ENCODE measurements at places on chromosomes 12 and 14.

GRCh38 chr12:22709292-22709691 lies 84.3 kb downstream of the ETNK1 start:
- peak; percentile 28 for DNase-seq

- peak; percentile 49 for DNase-seq
Observed at GRCh38 chr14:69685716-69686115, 74.3 kb downstream of the SUSD6 start.

GRCh38 chr14:55401751-55402150 lies 9.9 kb downstream of the ATG14 start:
- no peak for DNase-seq

DNA sequence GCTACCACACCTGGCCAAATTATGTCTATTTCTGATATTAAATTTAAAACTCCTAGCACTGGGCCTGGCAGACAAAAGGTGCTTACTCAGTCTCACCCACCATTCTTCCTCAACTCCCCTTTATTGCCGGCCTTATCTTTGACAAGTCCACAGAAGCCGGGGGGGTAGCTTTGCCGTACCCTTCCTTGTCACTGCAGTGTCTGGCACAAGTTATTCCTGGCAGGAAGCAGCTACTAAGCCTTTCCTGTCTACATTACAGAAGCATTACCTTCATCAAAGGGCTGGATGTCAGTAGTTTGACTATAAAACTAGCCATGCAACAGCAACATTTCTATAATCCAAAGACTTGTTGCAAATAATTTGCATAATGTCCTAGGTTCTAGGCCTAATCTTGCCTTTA lies 127.1 kb downstream of the PRICKLE1 start:
- no peak for DNase-seq

DNA sequence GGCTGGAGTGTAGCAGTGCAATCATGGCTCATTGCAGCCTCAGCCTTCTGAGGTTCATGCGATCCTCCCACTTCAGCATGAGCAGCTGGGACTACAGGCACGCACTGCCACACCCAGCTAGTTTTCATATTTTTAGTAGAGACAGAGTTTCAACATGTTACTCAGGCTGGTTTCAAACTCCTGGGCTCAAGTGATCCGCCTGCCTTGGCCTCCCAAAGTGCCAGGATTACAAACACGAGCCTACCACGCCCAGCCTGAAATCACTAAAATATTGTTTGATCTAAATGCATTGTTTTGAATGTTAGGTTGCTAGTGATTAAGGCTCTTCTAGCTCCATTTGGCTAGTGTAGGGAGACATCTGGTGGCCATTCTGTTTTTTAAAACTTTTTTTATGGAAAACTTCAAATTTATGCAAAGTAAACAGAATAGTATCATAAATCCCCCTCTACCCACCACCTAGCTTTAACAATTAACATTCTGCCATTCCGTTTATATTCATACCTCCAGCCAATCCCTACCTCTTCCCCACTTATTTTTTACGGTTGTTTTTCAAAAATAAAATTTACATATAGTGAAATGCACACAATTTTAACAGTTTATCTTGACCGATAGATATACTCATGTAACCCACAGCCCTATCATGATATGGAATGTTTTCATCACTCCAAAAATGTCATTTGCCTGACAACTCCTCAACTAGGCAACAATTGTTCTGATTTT lies 37.8 kb downstream of the MYO1H start:
- peak; percentile 40 for DNase-seq

- no peak for DNase-seq
Observed at GRCh38 chr12:47986832-47987231, 17.4 kb downstream of the COL2A1 start.

- peak; percentile 58 for DNase-seq
Observed at GRCh38 chr12:120971299-120972180, 6.8 kb upstream of the HNF1A start.

- DNase-seq: peak; percentile 10
Observed at GRCh38 chr12:56299308-56299852, 750 bp downstream of the CS start.

DNA sequence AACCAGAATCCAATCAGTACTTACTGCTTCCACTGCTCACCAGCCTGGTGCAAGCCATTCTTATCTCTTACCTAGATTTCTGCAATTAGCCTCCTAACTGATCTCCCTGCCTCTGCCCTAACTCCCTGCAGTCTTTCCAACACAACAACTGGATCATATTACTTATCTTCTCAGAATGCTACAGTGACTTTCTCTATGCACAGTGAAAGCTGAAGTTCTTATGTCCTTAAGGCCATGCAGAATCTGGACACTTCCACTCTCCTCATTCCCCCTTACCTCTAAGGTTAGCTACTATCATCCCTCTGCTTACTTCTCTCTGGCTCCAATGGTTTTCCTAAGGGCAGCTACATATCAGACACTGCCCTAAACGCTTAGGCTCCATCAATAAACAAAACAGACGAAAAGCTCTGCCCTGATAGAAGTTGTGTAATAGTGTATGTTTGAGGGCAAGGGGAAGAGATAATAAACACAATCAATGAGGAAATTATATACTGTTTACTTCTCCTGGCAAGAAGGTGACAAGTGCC lies 4.0 kb downstream of the KTN1 start:
- DNase-seq: no peak

- no peak for DNase-seq
Observed at GRCh38 chr14:31955936-31956579, 121.0 kb upstream of the ARHGAP5 start.
